Aorta (tissue), 5 donors: ENCODE measurements at places on chromosomes 12 and 14.

DNA sequence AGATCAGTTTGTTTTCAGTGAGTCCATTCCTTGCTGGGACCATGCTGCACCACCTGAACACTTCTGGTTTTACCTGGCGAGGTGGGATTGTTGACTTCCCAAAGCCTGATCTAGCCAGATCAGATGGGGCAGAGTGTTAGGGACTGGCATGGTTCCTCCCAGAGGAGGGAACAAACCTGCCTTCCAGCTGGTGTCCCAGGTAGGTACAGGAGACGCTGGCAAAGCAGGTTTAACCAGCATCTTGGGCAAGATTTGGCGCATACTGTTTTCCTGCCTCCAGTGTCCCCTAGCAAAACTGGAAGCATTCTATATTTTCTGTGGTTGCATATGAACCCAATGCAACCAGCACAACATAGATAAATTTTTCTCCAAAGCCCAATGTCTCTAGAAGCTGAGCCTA lies 14.6 kb upstream of the FOS start:
- H3K27ac ChIP-seq = no peak overlapping the region
- no peaks in the 10 kb centered on the region for H3K36me3 ChIP-seq
- no peak for DNase-seq
- no peak overlapping the region for H3K4me3 ChIP-seq
- H3K27me3 ChIP-seq = no peaks in the 10 kb centered on the region

DNA sequence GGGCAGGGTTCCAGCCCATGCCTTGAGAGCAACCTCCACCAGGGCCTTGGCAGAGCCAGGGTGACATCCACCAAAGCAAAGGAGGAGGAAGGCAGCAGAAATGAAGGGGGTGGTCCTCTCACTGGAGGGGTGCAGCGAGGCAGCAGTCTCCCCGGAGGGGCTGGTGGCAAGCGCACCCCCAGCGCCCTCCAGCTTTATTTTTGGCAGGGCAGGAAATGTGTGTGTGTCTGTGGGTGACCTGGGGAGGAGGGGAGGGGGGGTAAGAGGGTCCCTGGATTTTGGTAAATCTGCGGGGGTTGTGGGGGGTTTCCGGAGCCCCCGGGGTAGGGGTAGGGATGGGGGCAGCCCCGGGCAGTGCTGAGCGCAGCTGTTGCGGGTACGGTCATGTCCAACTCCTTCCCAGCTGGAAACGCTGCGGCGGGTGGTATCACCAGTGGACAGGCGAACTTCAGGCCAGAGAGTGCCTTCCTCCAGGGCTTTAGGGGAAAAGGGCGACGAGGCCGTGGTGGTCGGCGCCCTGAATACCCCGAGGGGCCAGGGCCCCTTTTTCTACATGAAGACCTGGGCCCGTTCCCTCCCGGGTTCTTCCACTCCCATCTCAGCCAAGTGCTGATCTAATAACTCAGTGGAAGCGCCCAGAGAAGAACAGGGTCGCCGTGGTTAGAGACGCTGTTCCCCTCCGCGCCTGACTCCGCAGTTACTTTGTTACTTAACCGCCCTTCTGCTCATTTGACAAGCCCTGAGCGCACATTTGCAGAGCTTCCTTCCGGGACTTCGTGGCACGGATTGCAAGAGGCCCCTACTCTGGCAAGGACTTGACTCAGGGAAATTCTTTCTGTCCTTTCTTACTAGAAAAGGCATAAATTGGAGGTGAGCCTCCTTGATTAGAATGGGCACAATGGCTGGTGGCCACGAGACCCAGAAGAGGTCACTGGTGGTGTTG lies 55.2 kb downstream of the FOS start:
- no peak overlapping the region for H3K27ac ChIP-seq
- DNase-seq = no peak
- no peak overlapping the region for H3K4me3 ChIP-seq
- no peaks in the 10 kb centered on the region for H3K36me3 ChIP-seq
- H3K27me3 ChIP-seq = no peaks in the 10 kb centered on the region
- no peaks in the 10 kb centered on the region for H3K4me1 ChIP-seq

- no peaks in the 10 kb centered on the region for H3K27me3 ChIP-seq
- H3K27ac ChIP-seq = no peak overlapping the region
- no peaks in the 10 kb centered on the region for H3K4me1 ChIP-seq
Measured at GRCh38 chr14:98069712-98070171, 1202.3 kb downstream of the BCL11B start.

DNA sequence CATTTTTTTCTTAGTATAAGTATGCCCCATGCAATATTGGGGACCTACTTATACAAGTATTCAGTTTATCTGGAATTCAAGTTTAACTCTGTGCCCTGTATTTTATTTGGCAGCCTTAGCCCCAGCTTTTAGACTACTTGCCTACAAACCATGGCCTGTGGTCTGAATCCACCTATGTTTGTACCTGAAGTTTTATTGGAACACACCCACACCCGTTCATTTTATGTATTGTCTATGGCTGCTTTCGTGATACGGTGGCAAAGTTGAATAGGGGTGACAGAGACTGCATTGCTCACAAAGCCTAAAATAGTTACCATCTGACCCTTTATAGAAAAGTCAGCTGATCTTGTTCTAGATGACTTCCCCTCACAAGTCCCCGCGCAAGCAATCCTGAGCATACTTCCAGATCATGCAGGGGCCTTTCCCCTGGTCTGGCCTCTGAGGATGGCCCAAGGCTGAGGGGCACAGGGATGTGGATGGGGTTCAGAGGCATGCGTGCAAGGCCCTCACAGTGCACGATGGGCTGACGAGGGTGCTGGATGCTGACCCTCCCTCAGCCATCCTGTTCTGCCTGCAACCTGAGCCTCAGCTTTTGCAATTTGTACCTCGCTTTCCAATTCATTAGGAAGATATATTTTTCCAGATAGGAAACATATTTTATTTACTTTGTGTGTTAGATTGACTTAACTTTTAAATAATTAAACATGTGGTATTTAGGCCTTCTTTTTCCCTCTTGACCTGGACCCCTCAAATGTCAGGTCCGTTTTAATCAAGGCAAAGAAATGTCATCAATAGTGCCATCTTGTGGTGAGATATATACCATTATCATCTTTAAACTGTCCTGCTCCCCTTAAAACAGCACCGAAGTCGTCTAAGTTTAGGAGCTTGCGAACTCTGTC lies 527.3 kb upstream of the CCDC196 start:
- H3K4me1 ChIP-seq = no peaks in the 10 kb centered on the region
- no peak overlapping the region for H3K27ac ChIP-seq
- no peaks in the 10 kb centered on the region for H3K36me3 ChIP-seq
- no peak overlapping the region for H3K4me3 ChIP-seq

DNA sequence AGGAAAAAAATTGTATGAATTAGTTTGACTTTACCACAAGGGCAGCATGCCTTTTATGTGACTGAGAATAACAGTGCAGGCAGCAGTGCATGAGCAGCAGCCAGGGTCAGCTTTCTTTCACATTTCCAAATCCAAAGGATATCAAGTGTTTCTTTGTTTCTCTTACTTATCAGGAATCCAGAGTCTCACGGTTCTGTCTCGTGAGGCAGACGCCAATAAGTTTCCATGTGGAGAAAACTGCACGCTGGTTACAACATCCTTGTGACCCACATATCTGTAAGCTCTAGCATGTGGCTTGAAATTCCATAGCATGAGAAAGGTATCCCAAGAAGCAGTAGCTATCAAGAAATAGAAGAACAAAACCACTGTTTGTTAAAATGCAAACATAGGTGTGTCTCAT lies 27.6 kb downstream of the GALNT4 start:
- H3K4me1 ChIP-seq = peaks cover 6% of the 10 kb centered on the region
- no peak for DNase-seq
- peak overlapping the region; percentile 22 for H3K27ac ChIP-seq
- no peaks in the 10 kb centered on the region for H3K36me3 ChIP-seq
- no peak overlapping the region for H3K4me3 ChIP-seq
- no peaks in the 10 kb centered on the region for H3K27me3 ChIP-seq

- H3K4me1 ChIP-seq = peaks cover 7% of the 10 kb centered on the region
- no peaks in the 10 kb centered on the region for H3K27me3 ChIP-seq
- no peak overlapping the region for H3K4me3 ChIP-seq
Measured at GRCh38 chr14:89236851-89237250, 180.2 kb downstream of the FOXN3 start.

- no peak overlapping the region for H3K27ac ChIP-seq
- no peaks in the 10 kb centered on the region for H3K4me1 ChIP-seq
- no peak overlapping the region for H3K4me3 ChIP-seq
- H3K27me3 ChIP-seq = no peaks in the 10 kb centered on the region
- no peak for DNase-seq
Measured at GRCh38 chr14:62084020-62084419, 321.8 kb downstream of the SNAPC1 start.

GRCh38 chr14:72472845-72473244 lies 421.1 kb downstream of the DPF3 start:
- no peaks in the 10 kb centered on the region for H3K36me3 ChIP-seq
- no peak for DNase-seq
- H3K4me3 ChIP-seq = no peak overlapping the region
- no peak overlapping the region for H3K27ac ChIP-seq
- no peaks in the 10 kb centered on the region for H3K27me3 ChIP-seq

DNA sequence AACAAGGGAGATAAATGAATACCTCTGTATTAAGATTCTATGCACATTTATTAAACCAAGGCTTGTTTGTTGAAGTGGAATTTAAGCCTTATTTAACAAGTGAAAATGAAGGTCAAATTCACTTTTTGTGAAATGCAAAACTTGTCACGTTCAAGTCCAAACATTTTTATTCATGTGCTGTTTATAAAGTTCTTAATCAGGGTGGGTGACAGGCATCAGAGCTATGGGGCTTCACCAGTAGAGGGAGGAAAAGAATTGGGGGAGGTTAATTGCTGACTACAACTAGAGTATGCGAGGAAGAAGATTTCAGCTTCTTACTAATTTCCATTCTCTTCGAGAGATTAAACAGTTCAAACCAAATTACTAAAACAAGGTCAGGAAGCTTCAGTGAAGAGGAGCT lies 9.7 kb downstream of the MOK start:
- no peak overlapping the region for H3K27ac ChIP-seq
- H3K4me1 ChIP-seq = no peaks in the 10 kb centered on the region
- no peak overlapping the region for H3K4me3 ChIP-seq
- no peaks in the 10 kb centered on the region for H3K27me3 ChIP-seq
- H3K36me3 ChIP-seq = no peaks in the 10 kb centered on the region
- DNase-seq = no peak

DNA sequence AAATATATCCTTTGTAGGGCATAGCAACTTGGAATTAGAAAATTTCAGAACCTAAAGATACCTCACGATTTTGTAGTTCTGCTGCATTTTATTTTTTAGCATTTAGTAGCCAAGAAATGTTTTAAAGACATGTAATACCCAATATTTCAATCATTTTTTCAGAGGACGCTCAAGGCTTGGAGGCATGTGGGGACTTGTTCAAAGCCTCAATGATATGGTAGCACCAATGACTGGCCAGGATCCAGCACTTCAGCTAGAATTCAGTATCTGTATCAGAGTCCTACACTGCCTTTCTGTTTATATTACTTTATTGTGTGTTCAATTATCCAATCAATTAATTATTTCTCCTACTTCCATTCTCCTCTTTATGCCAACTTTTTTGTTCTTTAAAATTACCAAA lies 154.8 kb upstream of the NEDD1 start:
- no peak overlapping the region for H3K27ac ChIP-seq
- no peaks in the 10 kb centered on the region for H3K36me3 ChIP-seq
- DNase-seq = no peak

GRCh38 chr12:51797301-51797700 lies 51.2 kb downstream of the FIGNL2 start:
- H3K4me3 ChIP-seq = no peak overlapping the region
- no peaks in the 10 kb centered on the region for H3K27me3 ChIP-seq
- H3K27ac ChIP-seq = no peak overlapping the region
- H3K36me3 ChIP-seq = no peaks in the 10 kb centered on the region

GRCh38 chr14:21258005-21258888 lies 11.0 kb downstream of the HNRNPC start:
- H3K27ac ChIP-seq = no peak overlapping the region
- DNase-seq = no peak
- H3K27me3 ChIP-seq = no peaks in the 10 kb centered on the region
- no peak overlapping the region for H3K4me3 ChIP-seq
- H3K36me3 ChIP-seq = peaks cover 6% of the 10 kb centered on the region

DNA sequence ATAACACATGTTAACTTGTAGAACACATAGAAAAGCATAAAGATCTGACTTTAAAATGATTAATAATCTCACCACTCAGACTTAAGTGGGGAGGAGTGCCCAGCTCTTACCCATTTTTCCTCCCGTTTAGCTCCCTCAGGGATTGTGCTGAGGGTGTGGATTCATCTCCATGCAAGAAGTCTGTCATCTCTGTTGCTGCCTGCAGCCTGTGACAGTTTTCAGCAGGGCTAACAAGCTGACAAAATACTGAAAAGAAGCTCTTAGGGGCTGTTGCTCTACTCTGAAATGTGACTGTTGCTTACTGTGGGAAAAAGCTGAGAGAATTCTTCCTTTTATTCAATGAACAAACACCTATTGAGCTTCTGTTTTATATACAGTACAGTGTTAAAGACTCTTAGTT lies 216.2 kb downstream of the CPNE8 start:
- H3K4me1 ChIP-seq = no peaks in the 10 kb centered on the region
- peaks cover 1% of the 10 kb centered on the region for H3K36me3 ChIP-seq
- H3K27me3 ChIP-seq = no peaks in the 10 kb centered on the region

GRCh38 chr14:86038387-86039042 lies 508.6 kb downstream of the FLRT2 start:
- no peak overlapping the region for H3K4me3 ChIP-seq
- no peaks in the 10 kb centered on the region for H3K36me3 ChIP-seq
- no peak overlapping the region for H3K27ac ChIP-seq
- DNase-seq = peak; percentile 53

- no peak overlapping the region for H3K4me3 ChIP-seq
- DNase-seq = no peak
- no peaks in the 10 kb centered on the region for H3K36me3 ChIP-seq
- no peak overlapping the region for H3K27ac ChIP-seq
- H3K4me1 ChIP-seq = no peaks in the 10 kb centered on the region
- no peaks in the 10 kb centered on the region for H3K27me3 ChIP-seq
Measured at GRCh38 chr14:66842911-66843512, 335.1 kb downstream of the GPHN start.

DNA sequence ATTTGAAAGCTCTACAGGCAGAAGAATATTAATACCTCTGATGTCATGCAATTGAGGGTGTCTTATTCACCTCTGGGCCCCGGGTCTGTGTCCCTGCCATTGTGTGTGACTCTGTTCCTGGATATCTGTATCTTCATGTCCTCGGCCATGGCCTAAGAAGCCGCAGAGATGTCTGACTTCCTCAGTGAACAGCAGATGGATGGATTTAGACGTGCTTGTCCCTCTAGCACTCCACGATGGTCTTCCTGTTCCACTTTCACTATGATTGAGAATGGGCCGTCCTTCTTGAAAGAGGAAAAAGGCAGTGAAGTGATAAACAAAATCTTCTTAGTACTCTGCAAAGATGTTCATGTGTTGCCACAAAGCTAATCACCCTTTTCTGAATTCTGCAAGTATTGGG lies 217.4 kb downstream of the SLC41A2 start:
- H3K27ac ChIP-seq = no peak overlapping the region
- no peak for DNase-seq
- H3K4me3 ChIP-seq = no peak overlapping the region
- no peaks in the 10 kb centered on the region for H3K36me3 ChIP-seq
- H3K27me3 ChIP-seq = no peaks in the 10 kb centered on the region
